ENCODE measurements at places on chromosomes 3 and 15.

DNA sequence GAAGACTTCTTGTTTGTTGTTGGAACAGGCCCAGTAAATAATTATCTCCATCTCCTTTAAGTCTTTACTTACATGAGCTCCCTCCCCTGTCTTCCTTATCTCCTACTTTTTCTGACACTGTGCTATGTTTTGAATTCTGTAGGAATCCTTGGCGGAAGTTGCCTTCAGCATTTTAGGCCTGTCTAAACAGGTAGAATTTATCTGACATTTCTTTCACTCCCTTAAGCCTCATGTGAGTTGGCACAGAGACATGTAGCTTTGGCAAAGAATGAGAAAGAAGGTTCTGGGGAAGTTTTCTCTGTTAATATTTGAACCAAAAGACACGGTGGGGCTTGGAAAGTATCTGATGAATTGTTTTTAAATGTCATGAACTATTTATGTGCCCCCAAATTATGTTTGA lies 8.1 kb downstream of the MCTP2 start:
- no peak for DNase-seq

- no peak for DNase-seq
Observed at GRCh38 chr3:46269556-46269955, 27.3 kb downstream of the CCR3 start.

- peak; percentile 68 for DNase-seq
Observed at GRCh38 chr3:99781761-99782160, 35.9 kb upstream of the CMSS1 start.

GRCh38 chr15:47431501-47431900 lies 285.8 kb upstream of the SEMA6D start:
- DNase-seq = peak; percentile 83

- peak; percentile 23 for DNase-seq
Observed at GRCh38 chr15:70857562-70858285, 3.8 kb upstream of the LARP6 start.

DNA sequence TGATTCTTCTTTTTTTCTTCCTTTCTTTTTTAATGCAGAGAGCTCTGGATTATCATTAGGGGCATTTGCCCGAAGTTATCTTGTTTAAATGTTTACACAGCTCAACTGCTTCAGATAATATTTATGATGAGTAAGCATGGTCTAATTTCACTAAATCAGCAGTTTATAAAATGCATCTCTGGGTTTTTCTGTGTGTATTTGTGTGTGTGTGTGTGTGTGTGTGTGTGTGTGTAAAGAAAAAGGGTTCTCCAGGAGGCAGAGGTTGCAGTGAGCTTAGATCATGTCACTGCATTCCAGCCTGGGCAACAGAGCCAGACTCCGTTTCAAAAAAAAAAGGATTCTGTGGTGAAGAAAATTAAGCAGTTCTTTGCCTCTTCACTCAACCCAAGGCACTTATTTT lies 25.9 kb upstream of the TNFSF10 start:
- no peak for DNase-seq

GRCh38 chr15:74228723-74229081 lies 7.4 kb upstream of the CCDC33 start:
- no peak for DNase-seq

GRCh38 chr3:100076731-100077529 lies 37.4 kb downstream of the FILIP1L start:
- DNase-seq = no peak

Data from EL (cell line).